ENCODE measurements at places on chromosomes 7 and 10.

GRCh38 chr10:67280405-67280804, 354.6 kb downstream of the LRRTM3 start:
- DNase-seq = no peak

- DNase-seq = no peak
Observed at GRCh38 chr7:31885171-31885570, 185.0 kb downstream of the PDE1C start.

DNA sequence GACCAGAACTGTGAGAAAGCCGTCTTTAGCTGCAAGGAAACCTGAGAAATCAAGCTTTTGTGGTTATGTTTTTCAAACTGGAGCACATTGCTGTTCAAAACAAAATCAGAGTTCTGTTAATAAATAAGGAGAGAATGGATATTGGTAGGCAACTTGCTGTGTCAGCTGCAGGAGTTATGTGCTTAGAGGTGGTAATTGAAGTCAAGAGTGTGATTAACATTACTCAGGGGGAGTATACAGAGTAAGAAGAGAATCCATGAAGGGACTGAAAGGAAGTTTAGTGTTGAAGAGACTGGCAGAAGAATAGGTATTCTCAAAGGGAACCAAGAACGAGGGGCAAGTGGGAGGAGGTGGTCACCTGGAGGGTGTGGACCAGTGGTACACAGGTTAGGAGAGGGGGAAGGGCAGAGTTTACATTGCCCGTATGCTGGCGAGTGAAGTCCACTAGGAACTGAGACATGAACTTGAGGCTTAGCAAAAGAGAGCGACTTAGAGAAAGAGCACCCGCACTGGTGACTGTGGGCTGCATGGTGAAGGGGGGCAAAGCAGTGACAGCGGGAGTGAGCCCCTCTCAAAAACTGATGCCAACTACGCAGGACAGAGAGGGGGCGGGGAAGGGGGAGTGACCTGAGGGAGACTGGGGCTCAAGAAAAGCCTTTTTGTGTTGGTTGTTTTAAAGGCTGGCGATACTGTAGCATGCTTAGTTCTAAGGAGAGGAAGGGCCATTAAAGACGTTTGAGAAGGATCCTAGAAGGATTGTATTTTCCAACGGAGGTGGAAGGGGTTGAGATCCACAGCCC, 80.0 kb downstream of the SDK1 start:
- no peak for DNase-seq

- DNase-seq = no peak
Observed at GRCh38 chr10:89266721-89267453, 15.3 kb upstream of the LIPA start.

GRCh38 chr10:18984531-18984930, 64.1 kb upstream of the MALRD1 start:
- DNase-seq = no peak
